ENCODE measurements at places on chromosomes 1 and 21. TPM values are rescaled to one million over a fixed set of nuclear protein-coding genes. Genes with fewer than 3 reads are reported as not detected.

- H3K36me3 ChIP-seq = no peaks in the 10 kb centered on the region
- 0 out of 2 replicates have a peak, but pooled peaks cover 3% of the 10 kb centered on the region for H3K4me1 ChIP-seq
- H3K4me3 ChIP-seq = no peak overlapping the region
Observed at GRCh38 chr1:183945428-183946319, 91.9 kb downstream of the COLGALT2 start.

GRCh38 chr1:223811634-223812101, 34.1 kb downstream of the TP53BP2 start:
- DNase-seq = no peak
- H3K4me1 ChIP-seq = no peaks in the 10 kb centered on the region
- peaks cover 2% of the 10 kb centered on the region for H3K36me3 ChIP-seq
- no peak overlapping the region for H3K27ac ChIP-seq
- H3K4me3 ChIP-seq = no peak overlapping the region
- no peaks in the 10 kb centered on the region for H3K27me3 ChIP-seq

DNA sequence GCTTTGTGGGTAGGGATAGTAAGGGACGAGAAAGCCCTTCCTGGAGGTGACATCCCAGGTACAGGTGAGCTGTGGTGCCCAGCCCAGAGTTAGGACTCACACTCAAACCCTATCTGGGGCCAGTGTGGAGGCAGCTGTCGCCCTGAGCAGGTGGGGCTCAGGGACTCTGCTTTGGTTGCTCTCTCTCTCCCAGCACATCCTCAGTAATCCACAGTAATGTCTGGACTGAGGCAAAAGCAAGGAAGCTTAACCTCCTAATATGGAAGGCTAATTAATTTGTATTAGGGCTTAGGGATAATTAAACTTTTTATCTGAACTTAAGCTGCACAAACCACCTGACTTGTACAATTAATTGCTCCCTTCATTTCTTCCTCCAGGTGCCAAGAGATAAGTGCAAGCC, 38.2 kb downstream of the DDX20 start:
- no peak for DNase-seq
- H3K4me3 ChIP-seq = no peak overlapping the region
- H3K27me3 ChIP-seq = peaks cover 6% of the 10 kb centered on the region
- H3K36me3 ChIP-seq = no peaks in the 10 kb centered on the region
- H3K27ac ChIP-seq = no peak overlapping the region

Gene IGSF9
- total RNA-seq = not detected

Gene TRAF3IP3
- total RNA-seq = 62.6 TPM

All from GM12878 (cell line).